ENCODE measurements at places on chromosomes 5 and 9. TPM values are rescaled to one million over a fixed set of nuclear protein-coding genes. Genes with fewer than 3 reads are reported as not detected.

DNA sequence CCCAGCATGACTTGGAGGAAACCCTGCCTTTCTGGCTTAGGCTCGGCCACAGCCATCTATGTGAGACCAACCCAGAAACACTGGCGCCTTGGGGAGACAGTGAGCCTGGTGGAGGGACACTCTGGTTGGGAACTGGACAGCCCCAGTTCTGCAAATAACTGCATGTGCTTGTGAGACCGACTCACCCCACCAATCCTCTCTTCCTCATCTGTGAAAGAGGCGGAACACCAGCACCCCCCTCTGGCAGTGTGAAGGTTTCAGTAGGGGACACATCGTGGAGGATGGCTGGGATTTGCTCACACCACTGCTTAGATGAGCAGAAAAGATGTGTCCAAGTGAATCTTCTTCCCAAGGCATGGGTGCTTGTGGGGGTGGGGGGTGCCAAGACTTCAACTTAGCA is 43.4 kb upstream of the N4BP3 start:
- no peak for ATAC-seq

DNA sequence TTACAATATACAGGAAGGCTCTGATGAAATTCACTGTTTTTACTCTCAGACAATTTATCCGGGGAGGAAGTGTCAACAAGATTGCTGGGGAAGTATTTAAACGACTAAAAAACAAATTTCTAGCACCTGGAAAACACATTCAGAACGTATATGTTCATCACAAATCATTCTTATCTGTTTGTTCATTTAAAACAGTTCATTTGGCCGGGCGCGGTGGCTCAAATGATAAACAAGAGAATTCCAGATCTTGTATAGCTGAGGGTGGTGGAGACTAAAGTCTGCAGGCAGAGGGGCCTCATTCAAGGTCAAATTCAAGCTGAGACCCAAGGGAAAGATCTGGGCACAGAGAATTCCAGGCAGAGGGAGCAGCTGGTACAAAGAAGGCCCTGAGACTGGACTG is 90.0 kb downstream of the STK10 start:
- no peak for ATAC-seq

DNA sequence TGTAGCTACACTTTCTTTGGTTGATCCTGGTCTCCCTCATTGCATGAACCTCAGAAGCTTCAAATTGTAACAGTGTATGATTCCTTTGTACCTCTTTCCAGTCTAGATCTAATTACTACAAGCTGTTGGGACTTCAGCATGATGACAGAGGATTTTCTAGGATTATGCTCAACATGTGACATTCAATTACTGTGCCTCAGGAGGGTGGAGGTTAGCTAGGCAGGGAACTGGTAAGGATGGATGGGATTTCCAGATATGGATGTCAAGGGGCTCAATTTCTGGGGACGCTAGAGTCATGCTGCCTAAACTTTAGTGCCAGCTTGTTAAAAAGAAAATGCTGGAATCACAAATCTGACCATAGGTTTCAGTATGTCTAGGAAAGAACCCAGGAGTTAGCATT is 29.2 kb upstream of the GLRA1 start:
- ATAC-seq = no peak

- no peak for ATAC-seq
These were observed 44.4 kb upstream of the ABCA1 start for GRCh38 chr9:104972242-104972866.

ENC1 gene
- total RNA-seq = 4.0 TPM

GRCh38 chr9:137764981-137765380 is 112.6 kb upstream of the CACNA1B start:
- ATAC-seq = no peak

- no peak for ATAC-seq
These were observed 30.1 kb downstream of the ZNF462 start for GRCh38 chr9:106893088-106893487.

DNA sequence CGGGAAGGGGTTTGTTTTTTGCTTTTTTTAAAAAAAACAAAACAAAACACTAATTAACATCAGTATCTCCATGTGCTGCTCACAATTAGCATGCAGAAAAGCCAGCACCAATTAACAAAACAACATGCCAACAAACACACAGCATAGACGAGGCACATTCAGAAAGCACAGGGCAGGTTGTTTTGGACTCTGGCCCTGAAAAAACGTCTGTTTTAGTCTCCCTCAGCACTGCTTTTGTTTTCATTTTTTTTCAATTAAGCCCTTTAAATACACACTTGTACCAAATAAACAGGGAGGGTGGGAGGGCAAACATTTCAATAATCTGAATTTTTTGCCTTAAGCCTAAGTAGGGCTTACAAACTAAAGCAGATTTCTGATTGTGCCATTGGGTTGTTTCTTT is 309.6 kb downstream of the DTWD2 start:
- ATAC-seq = no peak

- ATAC-seq = no peak
These were observed 127.5 kb downstream of the ARRDC3 start for GRCh38 chr5:91255396-91256141.

PRDM9 gene
- not detected for total RNA-seq

GRCh38 chr5:14353726-14354474 is 210.8 kb downstream of the TRIO start:
- no peak for ATAC-seq

DNA sequence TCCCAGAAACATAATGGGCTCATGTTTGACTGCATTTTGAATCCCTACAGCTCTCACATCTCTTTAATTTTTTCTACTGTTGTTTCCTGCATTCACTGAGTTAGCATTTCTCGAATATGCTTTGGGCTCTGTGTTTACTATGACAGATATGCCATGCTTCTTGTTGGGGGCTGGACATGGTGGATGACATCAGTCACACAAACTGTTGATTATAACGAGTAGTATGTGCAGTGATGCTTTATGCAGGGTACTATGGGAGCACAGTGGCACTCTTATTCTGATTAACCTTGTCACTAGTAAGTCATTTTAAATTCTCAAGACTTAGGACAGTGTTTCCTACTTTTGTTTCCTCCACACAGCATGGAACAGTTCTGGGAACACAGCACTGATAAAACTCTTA is 295.4 kb upstream of the ZNF608 start:
- ATAC-seq = no peak

GRCh38 chr5:59652449-59652848 is 241.1 kb downstream of the PDE4D start:
- ATAC-seq = no peak

DNA sequence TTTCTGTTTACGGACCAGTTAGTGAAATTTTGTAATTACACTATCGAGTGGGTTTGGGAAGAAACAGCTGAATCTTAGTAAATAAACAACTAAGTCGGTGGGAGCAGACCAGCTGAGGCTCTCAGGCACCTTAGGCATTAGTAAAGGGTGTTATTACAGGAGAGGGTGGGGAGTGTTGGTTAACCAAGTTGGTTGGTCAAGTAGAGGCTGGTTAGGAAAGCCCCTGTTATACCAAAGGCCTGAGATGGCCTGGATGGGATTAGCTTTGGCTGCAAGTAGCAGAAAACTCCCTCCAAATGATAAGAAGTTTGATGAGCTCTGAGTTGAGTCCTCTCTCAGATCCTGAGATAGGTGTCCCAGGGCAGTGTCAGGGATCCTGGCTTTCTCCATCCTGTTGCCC is 81.3 kb downstream of the PPARGC1B start:
- no peak for ATAC-seq

- no peak for ATAC-seq
These were observed 296.5 kb downstream of the MAST4 start for GRCh38 chr5:66892716-66893115.

GRCh38 chr5:163506726-163507125 is 1.3 kb downstream of the MAT2B start:
- ATAC-seq = no peak
